EH (cell line): ENCODE measurements at places on chromosomes 6 and 20.

DNA sequence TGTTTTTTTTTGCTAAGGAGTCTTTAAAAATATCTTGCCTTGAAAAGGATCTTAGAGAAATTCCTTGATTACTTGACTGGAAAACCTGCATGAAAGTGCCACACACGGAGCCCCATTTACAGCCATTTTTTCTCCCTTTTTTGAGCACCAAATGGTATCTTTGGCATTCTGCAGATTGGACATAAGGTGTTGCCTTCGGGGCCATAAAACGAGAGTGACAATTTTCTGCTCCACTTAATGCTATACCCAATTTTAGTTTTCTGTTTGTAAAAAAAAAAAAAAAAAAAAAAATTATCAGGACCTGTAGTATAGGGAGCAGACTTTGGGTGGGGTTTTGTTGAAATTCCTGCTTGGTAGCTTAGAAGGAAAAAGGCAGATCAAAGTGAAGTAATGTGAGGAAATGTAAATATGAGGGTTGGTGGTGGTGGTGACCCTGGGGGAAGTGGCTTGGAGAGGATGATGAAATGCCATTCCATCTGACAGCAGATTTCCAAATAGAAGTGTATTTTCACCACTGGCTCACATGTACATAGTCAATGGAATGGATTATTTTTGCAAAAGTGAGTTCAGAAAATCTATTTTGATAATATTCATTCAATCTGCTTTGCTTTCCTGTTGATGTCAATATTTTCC is 212.1 kb upstream of the SOX4 start:
- no peak for DNase-seq

DNA sequence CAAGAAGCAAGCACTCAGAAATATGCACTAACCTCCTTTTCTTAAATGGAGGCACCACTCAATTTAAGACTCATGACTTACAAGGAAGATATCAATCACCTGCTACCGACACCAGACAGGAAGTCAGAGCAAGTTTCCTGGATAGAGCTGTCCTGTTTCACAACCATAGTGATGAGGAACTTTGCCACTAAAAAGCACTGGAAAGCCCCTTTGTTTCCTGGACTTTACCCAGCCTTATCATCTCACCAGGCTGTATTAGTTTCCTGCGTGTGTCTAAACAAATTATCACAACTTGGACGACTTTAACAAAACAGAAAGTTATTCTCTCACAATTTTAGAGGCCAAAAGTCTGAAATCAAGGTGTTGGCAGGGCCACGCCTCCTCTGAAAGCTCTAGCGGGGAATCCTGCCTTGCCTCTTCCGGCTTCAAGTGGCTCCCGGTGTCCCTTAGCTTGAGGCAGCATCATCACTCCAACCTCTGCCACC is 253.8 kb upstream of the STXBP5 start:
- DNase-seq: no peak

GRCh38 chr6:12129523-12129922 is 117.4 kb downstream of the HIVEP1 start:
- DNase-seq: no peak

DNA sequence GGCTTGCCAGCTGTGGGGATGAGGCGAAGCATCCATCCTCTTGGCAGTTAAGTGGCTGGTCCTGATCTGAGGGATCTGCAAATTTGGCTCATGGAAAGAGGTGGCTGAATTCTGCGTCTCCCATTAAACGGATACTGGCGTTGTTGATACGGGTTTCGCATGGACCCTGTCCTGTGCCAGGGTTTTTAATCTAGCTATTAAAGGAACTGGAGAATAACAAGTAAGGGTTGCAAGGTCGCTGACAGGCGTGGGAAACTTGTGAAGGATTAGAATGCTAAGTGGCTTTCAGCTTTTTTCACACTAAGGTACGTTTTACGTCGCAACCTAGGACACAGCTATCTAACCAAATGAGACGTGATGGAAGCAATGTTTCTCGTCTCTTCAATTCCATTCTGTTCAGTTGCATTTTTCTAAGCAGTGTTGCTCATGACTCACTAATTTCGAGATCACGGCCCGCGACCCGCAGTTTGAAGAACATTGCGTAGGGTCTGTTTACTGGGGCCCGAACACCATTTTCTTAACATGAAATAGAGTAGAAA is 852 bp downstream of the GMNN start:
- DNase-seq: peak; percentile 78

GRCh38 chr6:4853782-4854511 is 77.7 kb downstream of the CDYL start:
- DNase-seq: no peak

DNA sequence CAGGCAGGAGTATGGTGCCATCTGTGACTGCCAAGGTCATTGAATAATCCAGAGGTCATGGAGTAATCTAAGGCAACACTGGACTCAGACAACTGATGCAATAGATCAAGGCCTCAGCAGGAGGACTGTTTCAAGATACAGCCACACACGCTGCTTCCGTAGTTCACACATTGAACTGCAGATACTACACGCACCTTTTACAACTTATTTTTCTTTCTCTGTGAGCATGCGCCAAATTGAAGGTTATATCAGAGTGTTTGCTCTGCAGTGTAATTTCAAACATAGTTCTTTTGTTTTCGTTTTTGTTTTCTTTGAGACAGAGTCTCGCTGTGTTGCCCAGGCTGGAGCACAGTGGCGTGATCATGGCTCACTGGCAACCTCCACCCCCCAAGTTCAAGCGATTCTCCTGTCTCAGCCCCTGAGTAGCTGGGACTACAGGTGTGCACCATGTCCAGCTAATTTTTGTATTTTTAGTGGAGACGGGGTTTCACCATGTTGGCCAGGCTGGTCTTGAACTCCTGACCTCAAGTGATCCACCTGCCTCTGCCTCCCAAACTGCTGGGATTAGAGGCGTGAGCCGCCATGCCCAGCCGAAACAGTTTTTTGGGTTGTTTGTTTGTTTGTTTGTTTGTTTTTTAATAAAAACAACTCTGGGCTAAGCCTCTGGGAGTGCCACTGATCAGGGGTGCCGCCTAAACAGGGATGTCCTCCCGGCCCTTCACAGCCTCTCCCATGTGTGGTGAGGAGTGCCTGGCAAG is 96.6 kb upstream of the NAA20 start:
- DNase-seq: no peak

DNA sequence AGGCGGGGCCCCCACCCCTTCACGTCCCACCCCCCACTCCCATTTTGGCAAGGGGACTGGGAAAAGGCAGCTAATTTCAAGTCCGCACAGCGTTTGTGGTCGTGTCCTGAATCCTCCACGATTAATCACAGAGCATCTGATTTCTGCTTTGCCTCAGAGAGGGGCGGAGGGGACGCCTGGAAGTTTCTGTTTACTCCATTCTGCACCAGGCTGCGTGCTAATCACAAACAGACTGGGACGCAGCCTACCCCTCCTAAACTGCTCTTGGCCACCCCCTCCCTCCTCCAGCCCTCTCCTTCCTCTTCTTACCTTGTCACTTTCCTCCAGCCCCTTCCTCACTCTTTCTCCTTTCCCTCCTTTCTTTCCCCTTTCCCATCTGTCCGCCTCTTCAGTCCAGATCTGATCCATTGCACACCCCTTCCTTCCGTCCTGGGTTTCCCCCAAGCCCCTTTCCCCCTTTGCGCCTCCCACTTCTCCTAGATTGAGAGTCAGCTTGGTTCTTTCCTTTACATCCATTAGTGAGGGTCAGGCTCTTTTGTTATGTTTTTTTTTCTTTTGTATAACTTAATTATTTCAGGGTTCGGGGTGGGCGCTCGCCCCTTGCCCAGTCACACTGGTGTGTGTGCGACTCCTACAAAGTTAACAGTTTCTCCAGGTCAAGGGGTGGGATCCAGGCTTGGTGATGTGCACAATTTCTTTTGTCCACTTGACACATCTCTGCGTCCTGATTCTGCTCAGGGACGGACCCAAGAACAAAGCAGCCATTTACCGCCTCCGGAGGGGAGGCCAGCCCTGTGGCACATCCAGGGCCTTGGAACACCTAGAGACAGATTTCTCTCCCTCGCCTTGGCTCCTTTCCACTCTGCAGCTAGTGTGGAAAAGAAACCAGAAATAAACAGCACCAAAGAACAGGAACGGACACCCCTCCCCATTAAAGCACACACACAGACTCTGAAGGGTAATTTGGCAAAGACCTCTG is 520 bp upstream of the RIPOR3 start:
- DNase-seq: peak; percentile 58

DNA sequence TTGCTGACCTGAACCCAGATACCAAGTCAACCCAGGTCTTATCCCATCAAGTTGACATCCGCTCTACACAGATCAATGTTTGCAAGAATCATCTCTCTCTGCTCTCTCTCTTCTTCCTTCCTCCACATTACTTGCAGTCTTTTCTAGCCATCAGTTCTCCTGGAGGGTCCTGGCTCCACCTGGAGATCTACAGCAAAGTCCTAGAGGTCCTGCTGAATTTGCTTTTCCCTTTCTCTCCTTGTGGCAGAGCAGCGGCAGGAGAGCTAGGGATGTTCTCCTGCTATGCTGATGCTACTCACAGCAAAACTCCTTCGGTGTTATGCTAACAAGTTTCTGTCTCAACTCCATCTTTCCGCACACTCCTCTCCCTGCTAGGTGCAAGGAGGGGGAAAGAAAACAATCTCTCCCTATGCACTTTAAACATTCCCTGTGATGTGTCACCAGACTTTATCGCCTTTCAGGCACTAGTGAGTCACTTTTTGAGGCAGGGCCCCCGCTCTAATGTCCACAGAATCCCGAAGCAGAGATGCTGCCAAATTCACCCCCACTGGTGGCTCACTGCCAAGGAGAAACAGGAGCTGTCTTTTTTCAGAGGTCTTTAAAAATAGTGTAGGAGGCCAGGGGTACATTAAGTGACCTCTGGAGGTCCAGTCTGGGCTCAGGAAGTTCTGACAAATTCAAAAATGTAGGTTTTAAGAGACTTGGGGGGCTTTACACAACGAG is 62.6 kb downstream of the FAM50B start:
- peak; percentile 96 for DNase-seq

- no peak for DNase-seq
Measured at GRCh38 chr6:25027221-25027916, 91.6 kb upstream of the RIPOR2 start.

- DNase-seq: peak; percentile 16
Measured at GRCh38 chr6:80363501-80364122, 257.1 kb downstream of the BCKDHB start.

DNA sequence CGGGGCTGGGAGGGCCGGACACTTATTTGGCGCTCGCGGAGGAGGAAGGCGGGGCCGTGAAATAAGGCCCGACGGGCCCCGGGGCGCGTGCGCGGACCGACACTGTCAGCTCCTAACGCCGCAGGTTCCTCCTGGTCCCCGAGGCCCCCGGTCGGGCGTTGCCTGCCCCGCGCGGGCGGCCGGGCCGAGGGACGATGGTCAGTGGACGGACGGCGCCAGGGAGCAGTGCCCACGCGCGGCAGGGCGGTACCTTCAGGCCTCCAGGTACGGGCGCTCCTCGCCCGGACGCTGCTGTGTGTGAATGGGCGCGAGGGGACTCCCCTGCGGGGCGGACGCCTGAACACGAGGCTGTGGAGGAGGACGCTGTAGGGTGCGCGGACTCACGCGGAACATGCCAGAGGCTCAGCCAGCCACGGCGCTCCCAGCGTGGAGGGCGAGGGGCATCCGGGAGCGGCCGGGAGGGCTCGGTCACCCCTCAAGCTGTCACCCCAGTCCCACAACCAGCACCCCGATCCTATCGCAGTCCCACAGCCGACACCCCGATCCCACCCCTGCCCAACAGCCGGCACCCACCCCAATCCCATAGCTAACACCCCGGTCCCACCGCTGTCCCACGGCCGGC is 339 bp upstream of the GMEB2 start:
- DNase-seq: peak; percentile 93

DNA sequence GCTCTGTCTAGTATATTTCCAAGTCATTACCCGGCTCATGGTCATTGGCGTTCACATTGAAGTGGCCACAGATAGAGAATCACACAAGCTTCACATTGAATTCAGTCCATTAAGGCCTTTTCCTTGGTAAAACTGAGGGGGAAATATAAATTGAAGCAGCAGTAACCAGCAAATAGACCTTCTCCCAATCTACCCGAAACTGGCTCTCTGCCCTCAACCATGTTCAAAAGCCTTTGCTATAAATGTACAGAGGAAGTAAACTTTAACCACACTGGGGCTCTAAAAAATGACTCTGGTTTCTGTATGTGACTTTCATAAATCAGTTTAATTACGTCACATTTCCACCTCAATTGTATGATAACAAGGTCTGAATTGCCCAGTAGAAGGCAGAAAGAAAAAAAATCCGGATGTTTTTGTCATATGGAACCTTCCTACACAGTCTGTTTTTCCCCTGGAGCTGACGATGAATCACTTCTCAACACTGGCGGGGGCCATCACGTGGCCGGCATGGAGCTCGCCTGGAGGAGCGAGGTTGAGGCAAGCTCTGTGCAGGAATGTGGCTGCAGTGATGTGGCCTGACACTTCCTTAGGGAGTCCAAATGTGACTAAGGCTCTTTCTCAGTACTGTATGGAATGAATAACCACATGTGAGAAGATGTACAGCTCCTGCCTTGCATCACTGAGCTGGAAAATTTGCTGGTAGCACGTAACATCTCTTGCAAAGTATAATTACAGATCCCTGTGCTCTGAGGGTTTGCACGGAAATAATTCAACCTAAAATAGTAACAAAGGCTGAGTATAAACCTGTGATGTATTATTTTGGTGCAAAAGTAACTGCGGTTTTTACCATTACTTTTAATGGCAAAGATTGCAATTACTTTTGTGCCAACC is 58.6 kb upstream of the SNX9 start:
- peak; percentile 100 for DNase-seq

GRCh38 chr6:28673787-28674671 is 148.3 kb downstream of the GPX5 start:
- DNase-seq: peak; percentile 73

GRCh38 chr6:16700202-16700915 is 60.9 kb downstream of the ATXN1 start:
- no peak for DNase-seq

DNA sequence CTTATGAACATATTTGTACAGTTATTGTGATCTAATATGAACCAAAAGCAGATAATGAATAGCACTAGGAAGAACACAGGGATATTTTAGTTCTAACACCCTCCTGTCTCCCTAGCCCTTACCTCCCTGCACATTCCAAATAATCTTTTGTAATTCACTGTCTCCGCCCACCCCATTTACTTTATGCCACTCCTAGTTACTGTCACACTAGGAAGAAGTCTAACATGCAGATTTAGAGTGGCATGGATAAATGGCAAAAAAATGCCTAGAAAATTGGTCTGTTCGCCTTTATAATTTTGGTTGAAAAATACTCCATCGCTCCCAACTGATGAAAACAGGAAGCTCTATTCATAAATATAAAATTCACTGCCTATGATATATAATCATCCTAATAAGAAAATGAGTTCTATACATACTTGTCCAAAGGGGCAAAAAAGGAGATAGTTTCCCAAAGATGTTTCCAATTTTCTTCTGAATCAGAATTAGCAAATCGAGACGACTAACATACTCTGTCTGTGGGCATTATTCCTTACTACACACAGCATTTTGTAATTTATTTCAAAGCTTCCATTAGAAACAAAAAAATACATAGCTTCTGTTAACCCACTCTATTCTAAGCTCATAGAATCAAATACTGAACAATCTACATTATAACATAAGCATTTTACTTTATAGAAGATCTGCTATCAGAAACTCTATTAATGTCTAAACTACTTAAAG is 1.3 kb upstream of the RUNX2 start:
- DNase-seq: no peak

- no peak for DNase-seq
Measured at GRCh38 chr6:79506251-79506650, 31.0 kb downstream of the LCA5 start.
